Kidney epithelial cell (primary cell): ENCODE measurements at places on chromosomes 11 and 22. TPM values are rescaled to one million over a fixed set of nuclear protein-coding genes. Genes with fewer than 3 reads are reported as not detected.

FAM181B gene
- 0.38 and 0.48 TPM in 2 replicates for total RNA-seq

DDTL gene
- total RNA-seq: 0.75 and 1.2 TPM in 2 replicates

GP1BB gene
- 0.50 and 1.8 TPM in 2 replicates for total RNA-seq

GAL gene
- 16.1 and 20.8 TPM in 2 replicates for total RNA-seq

ALDH3B1 gene
- 1.2 and 2.6 TPM in 2 replicates for total RNA-seq

LMO2 gene
- total RNA-seq: 0.82 and 2.5 TPM in 2 replicates

OR5L1 gene
- total RNA-seq: not detected in 2 replicates

IFITM10 gene
- total RNA-seq: 0.14 and 1.1 TPM in 2 replicates

HTR3A gene
- 0.25 and 0.27 TPM in 2 replicates for total RNA-seq

NRGN gene
- total RNA-seq: not detected in 2 replicates

MS4A4A gene
- 0.27 TPM in 1 of 2 replicates, not detected in the other for total RNA-seq

SYT9 gene
- 1.0 and 1.2 TPM in 2 replicates for total RNA-seq

B3GAT3 gene
- total RNA-seq: 68.7 and 80.8 TPM in 2 replicates

C11orf16 gene
- not detected in 2 replicates for total RNA-seq

OR10A2 gene
- total RNA-seq: not detected in 2 replicates

SCGB1D2 gene
- not detected in 2 replicates for total RNA-seq

FAM180B gene
- not detected in 2 replicates for total RNA-seq

ARHGAP8 gene
- total RNA-seq: 22.6 and 22.9 TPM in 2 replicates

CD6 gene
- 0.29 and 1.2 TPM in 2 replicates for total RNA-seq

RELT gene
- 7.5 and 8.0 TPM in 2 replicates for total RNA-seq

LINC01488 gene
- total RNA-seq: not detected in 2 replicates

HSPB2 gene
- total RNA-seq: 0.21 and 0.62 TPM in 2 replicates

HBG1 gene
- total RNA-seq: not detected in 2 replicates

MPPED2 gene
- 0.42 and 1.8 TPM in 2 replicates for total RNA-seq

GRAP2 gene
- not detected in 2 replicates for total RNA-seq

TPBGL gene
- total RNA-seq: 0.04 TPM in 1 of 2 replicates, not detected in the other

MGAT3 gene
- total RNA-seq: 1.8 and 4.1 TPM in 2 replicates

CARD10 gene
- 64.0 and 71.3 TPM in 2 replicates for total RNA-seq

DRG1 gene
- 62.6 and 68.9 TPM in 2 replicates for total RNA-seq

APLNR gene
- not detected in 2 replicates for total RNA-seq

OR10D3 gene
- total RNA-seq: not detected in 2 replicates

LRRC74B gene
- not detected in 2 replicates for total RNA-seq

RPS19BP1 gene
- 121 and 135 TPM in 2 replicates for total RNA-seq

FAM118A gene
- total RNA-seq: 13.3 and 15.3 TPM in 2 replicates

PHOX2A gene
- total RNA-seq: not detected in 2 replicates

OR4A16 gene
- not detected in 2 replicates for total RNA-seq

EXPH5 gene
- 8.5 and 10.1 TPM in 2 replicates for total RNA-seq

MIOX gene
- total RNA-seq: 0.68 and 1.8 TPM in 2 replicates

LGALS1 gene
- 500 and 806 TPM in 2 replicates for total RNA-seq

SAA4 gene
- 1.3 TPM in 1 of 2 replicates, not detected in the other for total RNA-seq

HEPHL1 gene
- not detected in 2 replicates for total RNA-seq

FGF19 gene
- not detected in 2 replicates for total RNA-seq

GDPD4 gene
- 0.08 TPM in 1 of 2 replicates, not detected in the other for total RNA-seq

OR52A1 gene
- total RNA-seq: not detected in 2 replicates

CD3E gene
- total RNA-seq: not detected in 2 replicates

TSGA10IP gene
- not detected in 2 replicates for total RNA-seq

MS4A3 gene
- total RNA-seq: not detected in 2 replicates

KLHDC7B gene
- 16.3 and 20.1 TPM in 2 replicates for total RNA-seq

CAPRIN1 gene
- 191 and 213 TPM in 2 replicates for total RNA-seq

ART1 gene
- not detected in 2 replicates for total RNA-seq
